CD4-positive, alpha-beta memory T cell (primary cell): ENCODE measurements at places on chromosomes 7 and 10.

- no peak for DNase-seq
These were observed 128.9 kb downstream of the MTPAP start for GRCh38 chr10:30219971-30220751.

DNA sequence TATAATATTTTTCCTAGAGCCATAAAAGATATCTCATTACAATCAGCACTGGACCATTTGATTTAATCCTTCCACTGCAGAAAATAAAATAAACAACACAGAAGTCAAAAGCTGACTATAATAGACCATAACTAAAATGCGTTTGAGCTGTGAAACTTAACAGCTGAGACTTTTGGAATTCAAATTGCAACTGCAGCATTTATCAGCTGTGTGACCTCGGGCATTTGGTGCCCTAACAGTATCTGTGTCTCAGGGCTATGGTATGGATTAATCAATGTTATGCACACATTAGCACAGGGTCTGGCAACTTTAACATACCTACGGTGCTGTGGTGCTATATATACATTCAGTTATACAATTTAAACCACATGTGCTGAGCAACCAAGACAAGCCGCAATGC, 160.1 kb downstream of the COL28A1 start:
- no peak for DNase-seq

- no peak for DNase-seq
These were observed 781.0 kb upstream of the LRRN3 start for GRCh38 chr7:110309941-110310340.

GRCh38 chr7:50664461-50664922, 99.3 kb upstream of the DDC start:
- no peak for DNase-seq

- DNase-seq: no peak
These were observed 16.1 kb upstream of the JMJD1C start for GRCh38 chr10:63481815-63482421.

DNA sequence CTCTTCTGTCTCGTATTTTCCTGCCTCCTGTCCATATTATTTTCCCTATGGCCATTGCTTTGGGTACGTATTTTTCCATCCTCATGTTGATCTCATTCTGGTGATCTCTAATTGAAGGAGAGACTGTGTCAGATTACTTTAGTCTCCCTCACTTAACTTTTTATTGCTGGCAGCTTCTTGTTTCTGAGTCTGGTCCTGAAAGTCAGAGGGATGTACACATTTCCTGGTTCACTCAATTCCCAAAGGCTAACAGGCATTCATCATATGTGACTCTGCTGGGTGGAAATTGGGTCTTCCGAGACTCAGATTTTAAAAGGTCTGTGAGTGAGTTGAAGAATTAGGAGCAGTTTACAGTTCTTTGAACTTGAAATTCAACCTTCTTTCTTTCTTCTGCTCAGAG, 10.9 kb downstream of the UMAD1 start:
- no peak for DNase-seq

GRCh38 chr10:60426425-60426824, 36.8 kb upstream of the ANK3 start:
- no peak for DNase-seq

GRCh38 chr7:71601851-71602250, 469.9 kb downstream of the GALNT17 start:
- DNase-seq: no peak

- DNase-seq: no peak
These were observed 37.0 kb upstream of the TES start for GRCh38 chr7:116173051-116174028.

DNA sequence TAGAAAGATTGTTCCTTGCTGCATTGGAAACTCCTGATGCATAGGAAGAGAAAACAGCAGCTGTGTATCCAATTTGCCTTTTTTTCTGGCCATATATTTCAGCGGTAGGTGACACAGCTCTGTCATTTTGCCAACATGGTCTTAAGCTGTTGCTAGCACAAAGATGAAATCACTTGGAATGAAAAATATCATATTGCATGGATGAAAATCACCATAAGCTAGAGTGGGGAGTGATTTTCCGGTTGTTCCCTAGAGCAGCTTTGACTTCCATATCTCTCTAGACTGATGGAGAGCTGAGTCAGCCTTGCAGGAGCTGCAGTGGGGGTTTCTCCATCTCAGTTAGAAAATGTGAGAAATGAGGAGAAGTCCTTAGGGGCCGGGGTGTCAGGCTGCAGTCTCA, 38.3 kb upstream of the BTBD16 start:
- no peak for DNase-seq

- DNase-seq: no peak
These were observed 26.4 kb downstream of the ADCYAP1R1 start for GRCh38 chr7:31078363-31078990.

DNA sequence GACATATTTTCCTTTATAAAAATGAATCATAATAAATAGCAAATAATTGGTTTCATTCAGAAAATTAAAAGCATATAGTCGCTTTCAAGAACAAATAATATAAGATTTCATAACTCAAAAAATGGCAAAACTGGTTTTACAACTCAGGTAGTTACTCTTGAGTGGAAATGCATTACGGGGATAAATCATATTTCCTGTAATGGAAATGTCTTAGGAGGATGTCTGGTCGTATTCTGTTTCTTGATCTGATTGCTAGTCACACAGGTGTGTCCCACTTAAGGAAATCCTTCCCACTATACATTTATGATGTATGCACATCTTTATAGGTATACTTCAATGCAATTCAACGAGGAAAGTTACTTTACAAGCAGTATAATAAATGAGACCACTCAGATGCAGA, 20.7 kb downstream of the NRAP start:
- DNase-seq: no peak

DNA sequence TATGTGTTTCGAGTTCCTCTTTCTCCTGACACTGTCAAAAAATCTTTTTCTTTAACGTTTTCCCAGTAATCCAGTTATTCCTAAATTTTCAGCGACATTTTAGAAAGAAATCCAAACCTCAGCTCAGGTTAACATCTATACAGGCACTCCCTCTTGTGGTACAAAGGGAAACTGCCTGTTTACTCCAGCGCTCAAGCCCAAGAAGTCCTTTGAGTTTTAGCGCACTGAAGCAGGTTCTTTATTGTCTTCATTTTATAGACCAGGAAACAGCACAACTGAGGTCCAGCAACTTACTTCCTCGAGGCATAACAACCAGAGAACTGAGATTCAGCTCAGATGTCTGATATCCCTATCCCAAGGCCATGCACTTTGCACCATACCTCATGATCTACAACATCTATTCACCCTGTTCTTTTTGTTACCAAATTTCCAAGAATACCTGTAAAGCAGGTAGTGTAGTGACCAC, 287.2 kb upstream of the MKLN1 start:
- peak; percentile 65 for DNase-seq

GRCh38 chr10:110045772-110046171, 38.0 kb downstream of the ADD3 start:
- DNase-seq: no peak

- no peak for DNase-seq
These were observed 30.2 kb upstream of the PDE1C start for GRCh38 chr7:32100407-32100907.

DNA sequence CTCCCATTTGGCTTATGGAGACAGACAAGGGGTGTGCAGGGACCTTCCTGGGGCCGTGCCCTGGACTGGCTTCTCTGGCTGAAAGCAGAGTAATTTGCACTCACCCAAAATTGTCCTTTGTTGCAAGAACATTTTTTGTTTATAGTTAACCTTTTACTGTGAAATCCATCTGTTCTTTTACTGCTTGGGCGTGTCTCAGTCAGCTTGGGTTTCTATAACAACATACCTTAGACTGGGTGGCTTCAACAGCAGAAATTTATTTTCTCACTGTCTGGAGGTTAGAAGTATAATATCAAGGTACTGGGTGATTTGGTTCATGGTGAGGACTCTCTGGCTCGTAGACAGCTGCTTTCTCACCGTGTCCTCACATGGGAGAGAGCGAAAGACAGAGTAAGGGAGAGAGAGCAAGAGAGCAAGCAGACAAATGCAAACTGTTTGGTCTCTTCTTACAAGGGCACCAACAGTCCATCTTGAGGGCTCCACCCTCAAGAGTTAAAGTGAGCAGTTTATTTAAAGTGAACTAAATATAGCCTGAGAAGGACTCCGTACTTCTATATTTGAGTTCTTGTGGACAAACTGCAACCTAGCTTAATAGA, 131.0 kb upstream of the NPY start:
- DNase-seq: no peak

GRCh38 chr10:97515271-97515978, 16.7 kb downstream of the UBTD1 start:
- DNase-seq: no peak

- DNase-seq: no peak
These were observed 53.9 kb upstream of the UCN3 start for GRCh38 chr10:5310914-5311313.

GRCh38 chr7:47670729-47671128, 88.8 kb upstream of the TNS3 start:
- DNase-seq: no peak

GRCh38 chr7:155763691-155764437, 48.4 kb downstream of the SHH start:
- peak; percentile 52 for DNase-seq

- no peak for DNase-seq
These were observed 161.3 kb upstream of the NPVF start for GRCh38 chr7:25389489-25390106.

DNA sequence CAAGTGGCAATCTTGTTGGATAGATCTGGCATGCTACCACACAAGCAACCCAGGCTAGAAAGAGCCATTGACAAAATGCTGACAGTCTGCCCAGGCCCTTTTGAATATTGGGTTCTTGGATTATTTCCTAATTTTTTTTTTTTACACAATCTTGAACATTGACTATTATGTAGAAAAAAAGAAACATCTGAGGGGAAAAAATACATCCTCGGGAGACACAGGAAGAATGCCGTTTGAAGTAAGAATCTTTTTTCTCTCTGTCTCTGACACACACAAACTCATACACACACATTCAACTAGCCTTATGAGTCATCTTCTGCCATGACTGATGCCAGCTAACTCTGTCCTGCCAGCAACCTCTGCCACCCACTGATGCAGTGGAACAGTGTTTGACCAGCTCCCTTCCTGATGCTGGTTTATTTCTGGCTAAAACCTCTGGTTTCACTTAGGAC, 47.2 kb downstream of the SORBS1 start:
- DNase-seq: no peak

DNA sequence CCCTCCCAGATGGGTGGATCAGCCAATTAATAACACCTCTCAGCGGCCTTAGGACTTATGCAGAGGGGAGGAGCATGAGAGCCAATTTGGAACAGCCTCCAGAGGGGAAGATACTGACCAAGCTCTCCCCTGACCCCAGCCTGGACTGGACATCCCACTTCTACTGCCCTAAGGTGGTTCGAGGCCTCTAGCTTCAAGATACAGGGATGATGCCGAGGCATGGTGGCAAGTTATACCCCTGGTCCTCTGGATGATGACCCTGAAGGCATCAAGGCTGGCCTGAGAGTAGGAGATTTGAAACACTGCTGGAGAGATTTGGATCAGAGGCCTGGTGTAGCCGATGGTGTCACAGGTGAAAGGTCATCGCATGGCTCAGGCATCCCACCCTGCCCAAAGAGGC, 3.2 kb downstream of the CDH23 start:
- DNase-seq: no peak

- DNase-seq: no peak
These were observed 38.8 kb downstream of the ERLIN1 start for GRCh38 chr10:100146875-100147650.

GRCh38 chr7:135194494-135195095, 16.7 kb downstream of the WDR91 start:
- no peak for DNase-seq

- no peak for DNase-seq
These were observed 43.6 kb upstream of the DPYSL4 start for GRCh38 chr10:132143162-132143561.

DNA sequence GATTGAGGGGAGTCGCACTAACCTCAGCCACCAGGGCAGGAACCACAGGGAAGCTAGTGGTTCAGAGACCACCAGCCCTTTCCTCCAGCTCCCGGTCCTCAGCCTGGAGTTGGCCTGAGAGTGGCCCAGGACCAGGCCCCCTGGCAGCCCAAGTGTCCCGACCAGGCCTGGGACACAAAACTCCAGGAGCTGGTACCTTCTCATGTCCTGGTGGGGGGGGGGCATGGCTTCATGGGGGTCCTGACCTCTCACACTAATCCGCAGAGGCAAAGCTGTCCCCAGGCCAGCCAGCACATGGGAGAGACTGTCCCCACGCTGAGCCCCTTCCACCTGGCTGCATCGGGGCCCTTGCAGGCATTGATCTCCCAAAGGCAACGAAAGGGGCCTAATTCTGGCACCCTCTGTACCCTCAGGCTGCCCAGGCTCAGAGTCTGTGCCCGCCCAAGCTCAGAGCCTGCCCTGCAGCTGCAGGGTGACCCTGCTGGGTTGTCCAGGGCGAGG, 28.2 kb downstream of the GPRIN2 start:
- no peak for DNase-seq

GRCh38 chr7:141544831-141545230, 6.4 kb upstream of the AGK start:
- DNase-seq: no peak

- DNase-seq: no peak
These were observed 58.8 kb downstream of the TSPAN12 start for GRCh38 chr7:120799147-120799546.

GRCh38 chr10:22573820-22574569, 140.4 kb downstream of the PIP4K2A start:
- peak; percentile 21 for DNase-seq

- DNase-seq: no peak
These were observed 11.0 kb downstream of the PYROXD2 start for GRCh38 chr10:98403812-98404504.

DNA sequence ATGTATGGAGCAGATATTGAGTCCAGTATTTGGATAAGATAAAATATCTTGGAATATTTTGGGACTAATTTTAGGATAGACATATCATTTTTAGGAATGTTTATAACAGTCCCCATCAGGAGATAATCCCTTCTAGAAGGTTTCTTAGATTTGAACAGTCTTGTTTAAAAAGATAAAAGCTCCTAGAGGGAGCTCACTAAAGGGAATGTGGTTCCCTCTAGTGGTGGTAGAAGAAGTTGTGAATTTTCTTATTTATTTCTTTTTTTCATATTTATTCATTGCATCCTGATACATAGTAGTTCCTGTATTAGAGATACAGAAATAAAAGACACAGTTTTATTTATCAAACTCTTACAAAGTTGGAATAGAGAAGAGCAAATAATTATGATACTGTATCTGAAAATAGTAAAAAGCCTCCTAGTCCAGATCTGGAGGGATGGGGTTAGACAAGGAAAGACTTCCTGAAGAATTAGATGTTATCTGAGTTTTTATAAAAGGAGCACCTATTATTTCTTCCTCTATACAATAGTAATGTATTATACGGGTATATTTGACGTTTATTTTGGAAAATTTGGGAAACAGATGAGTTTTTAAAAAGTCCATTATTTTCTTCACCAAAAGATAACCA, 24.5 kb upstream of the KLF14 start:
- peak; percentile 45 for DNase-seq

DNA sequence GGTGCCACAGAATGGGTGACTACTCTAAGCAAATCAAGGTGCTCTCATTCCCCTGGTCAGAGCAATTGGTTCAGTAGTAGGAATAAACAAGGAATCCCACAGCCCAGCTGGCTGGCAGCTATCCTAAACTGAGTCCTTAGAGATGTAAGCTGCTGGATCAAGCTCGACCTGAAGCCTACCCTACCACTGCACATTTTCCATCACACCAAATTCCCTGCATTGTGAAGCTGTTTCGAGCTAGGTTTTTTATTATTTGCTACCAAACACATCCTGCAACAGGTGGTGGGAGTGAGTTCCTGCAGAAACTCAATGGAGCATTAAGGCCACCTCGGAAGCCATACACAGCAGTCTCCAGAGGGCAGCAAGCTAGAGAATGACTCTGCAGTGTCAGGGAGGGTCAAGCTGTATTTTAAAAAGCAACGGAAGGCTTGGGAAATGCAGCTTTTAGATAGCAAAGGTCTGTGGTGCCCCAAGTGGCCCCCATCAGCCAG, 33.7 kb upstream of the TNRC18 start:
- DNase-seq: no peak
